Vagina (tissue), 2 donors: ENCODE measurements at places on chromosomes 3 and 15.

GRCh38 chr3:156150434-156151066, 30.2 kb downstream of the KCNAB1 start:
- H3K4me3 ChIP-seq, result no peak overlapping the region
- peak overlapping the region; percentile 37 for H3K27ac ChIP-seq
- no peak for DNase-seq
- no peaks in the 10 kb centered on the region for H3K36me3 ChIP-seq
- H3K27me3 ChIP-seq, result no peaks in the 10 kb centered on the region
- peaks cover 25% of the 10 kb centered on the region for H3K4me1 ChIP-seq

DNA sequence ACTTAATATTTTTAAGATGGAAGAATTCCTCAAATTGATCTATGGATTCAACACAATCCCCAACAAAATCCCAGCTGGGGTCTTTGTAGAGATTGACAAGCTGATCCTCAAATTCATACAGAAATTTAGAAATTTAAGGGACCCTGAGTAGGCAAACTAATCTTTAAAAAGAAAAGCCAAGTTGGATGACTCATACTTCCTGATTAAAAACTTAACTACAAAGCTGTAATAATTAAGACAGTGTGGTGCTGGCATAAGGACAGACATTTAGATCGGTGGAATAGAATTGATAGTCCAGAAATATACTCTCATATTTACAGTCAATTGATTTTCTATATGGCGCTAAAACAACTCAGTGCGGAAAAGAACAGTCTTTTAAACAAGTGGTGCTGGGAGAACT, 11.6 kb downstream of the FAM162A start:
- no peak overlapping the region for H3K27ac ChIP-seq
- DNase-seq, result no peak
- H3K36me3 ChIP-seq, result no peaks in the 10 kb centered on the region
- H3K4me3 ChIP-seq, result no peak overlapping the region

- H3K4me1 ChIP-seq, result no peaks in the 10 kb centered on the region
- no peak for DNase-seq
These were observed 176.7 kb upstream of the CADPS start for GRCh38 chr3:63051920-63052319.

DNA sequence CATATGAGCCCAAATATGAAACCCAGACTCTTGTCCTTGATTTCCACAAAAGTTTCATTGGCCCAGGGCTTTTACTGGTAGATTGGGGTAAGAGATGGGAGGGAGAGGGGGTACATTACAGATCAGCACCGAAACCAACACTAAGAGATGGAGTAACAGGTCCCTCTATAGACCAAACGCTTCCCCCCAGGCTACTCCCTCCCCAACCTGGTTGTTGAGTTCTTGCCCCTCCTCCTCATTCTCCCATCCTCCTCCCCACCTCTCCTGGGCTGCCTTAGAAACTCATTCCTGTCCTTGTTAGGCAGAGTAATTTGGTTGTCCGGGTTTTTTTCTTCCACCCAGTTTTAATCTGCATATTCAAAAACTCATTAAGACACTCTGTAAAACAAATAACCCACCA, 74.1 kb downstream of the MESD start:
- no peak overlapping the region for H3K27ac ChIP-seq
- no peak overlapping the region for H3K4me3 ChIP-seq

GRCh38 chr3:151863611-151864010, 9.8 kb upstream of the SUCNR1 start:
- no peak overlapping the region for H3K27ac ChIP-seq
- no peaks in the 10 kb centered on the region for H3K36me3 ChIP-seq
- no peak overlapping the region for H3K4me3 ChIP-seq
- H3K27me3 ChIP-seq, result no peaks in the 10 kb centered on the region
- no peak for DNase-seq
- peaks cover 14% of the 10 kb centered on the region for H3K4me1 ChIP-seq

GRCh38 chr15:47685141-47685870, 32.0 kb upstream of the SEMA6D start:
- no peaks in the 10 kb centered on the region for H3K36me3 ChIP-seq
- no peak overlapping the region for H3K27ac ChIP-seq
- H3K4me1 ChIP-seq, result no peaks in the 10 kb centered on the region
- no peak overlapping the region for H3K4me3 ChIP-seq
